ENCODE measurements at places on chromosomes 12 and 14. TPM values are rescaled to one million over a fixed set of nuclear protein-coding genes. Genes with fewer than 3 reads are reported as not detected.
A peak's percentile ranks its signal among the peaks of the same experiment; 100 is the strongest.

GRCh38 chr12:110312581-110313360 lies 31.7 kb downstream of the ATP2A2 start:
- DNase-seq, result no peak

GRCh38 chr12:113241191-113242025 lies 20.1 kb downstream of the TPCN1 start:
- DNase-seq, result peak; percentile 84

- no peak for DNase-seq
Observed at GRCh38 chr12:27555925-27556778, 32.1 kb downstream of the PPFIBP1 start.

SELPLG gene
- 9.8 TPM for polyA plus RNA-seq

CD163L1 gene
- polyA plus RNA-seq, result 0.82 TPM

GRCh38 chr14:101985957-101986356 lies 21.6 kb downstream of the DYNC1H1 start:
- no peak for DNase-seq

DNA sequence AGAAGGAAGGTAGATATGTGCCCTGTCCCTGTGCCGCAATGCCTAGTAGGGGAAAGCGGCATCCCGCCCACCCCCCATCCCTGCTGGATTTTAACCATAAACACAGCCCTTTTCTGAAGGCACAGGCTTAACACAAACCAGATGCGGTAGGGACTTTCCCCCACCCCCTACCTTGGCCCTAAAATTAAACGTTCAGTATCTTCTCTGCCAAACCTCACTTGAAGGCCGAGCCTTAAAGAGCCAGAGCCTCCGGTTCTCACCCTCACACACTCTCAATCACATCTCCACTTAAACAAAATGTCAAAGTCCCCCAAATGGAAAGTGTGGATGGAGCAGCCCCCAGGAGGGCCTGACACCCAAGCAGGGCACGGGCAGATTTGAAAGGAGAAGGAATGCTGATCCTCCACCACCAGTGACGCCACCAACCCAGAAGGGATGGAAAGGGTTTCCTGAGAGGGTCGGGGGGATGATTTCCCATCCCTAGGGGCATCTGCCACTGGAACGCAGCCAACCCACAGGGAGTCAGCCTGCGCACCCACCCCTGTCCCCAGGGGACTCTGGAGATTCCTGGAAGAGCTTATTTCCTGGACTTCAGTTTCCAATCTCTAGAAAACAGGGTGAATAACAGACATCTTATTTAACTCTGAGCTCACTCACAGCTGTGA lies 26.4 kb downstream of the ACTN1 start:
- DNase-seq, result peak; percentile 86

DNA sequence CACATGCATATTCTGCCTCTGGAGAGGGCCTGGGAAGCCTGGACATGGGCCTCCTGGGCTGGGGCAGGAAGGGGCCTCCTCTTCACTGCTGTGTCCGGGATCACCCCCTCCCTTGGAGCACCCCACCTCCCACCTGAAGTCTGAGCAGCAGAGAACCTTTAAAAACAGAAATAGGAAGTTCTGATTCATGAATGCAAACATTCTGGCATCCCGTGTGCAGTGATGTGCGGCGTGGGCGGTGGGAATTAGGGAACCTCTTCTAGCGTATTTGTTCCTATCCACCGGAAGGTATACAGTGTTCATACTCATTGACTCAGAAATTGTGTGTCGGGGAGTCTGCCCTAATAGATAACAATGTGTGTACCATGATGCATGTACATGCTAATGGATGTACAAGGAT lies 46.2 kb downstream of the C14orf132 start:
- DNase-seq, result no peak

- DNase-seq, result peak; percentile 11
Observed at GRCh38 chr12:115570069-115570777, 707.3 kb downstream of the MED13L start.

- DNase-seq, result no peak
Observed at GRCh38 chr14:101318271-101318670, 243.0 kb upstream of the DIO3 start.

DNA sequence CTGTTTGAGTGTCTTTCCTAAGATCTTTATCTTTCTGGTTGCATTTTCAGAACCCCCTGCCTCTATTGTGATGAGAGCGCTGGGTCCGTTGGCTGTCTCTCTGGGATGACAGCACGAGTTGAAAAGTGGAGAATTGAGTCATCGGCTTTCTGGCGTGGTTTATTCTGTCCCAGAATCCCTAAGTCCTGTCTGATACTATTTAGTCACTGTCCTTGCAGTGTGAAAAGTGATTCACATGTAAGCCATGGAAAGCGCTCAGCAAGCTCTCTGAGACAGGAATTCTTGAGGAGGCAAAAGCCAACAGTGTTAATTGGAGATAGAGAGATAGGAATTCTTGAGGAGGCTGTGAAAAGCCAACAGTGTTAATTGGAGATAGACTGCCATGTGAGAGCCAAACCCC lies 121.7 kb downstream of the CHST11 start:
- DNase-seq, result no peak

NUP107 gene
- 46.7 TPM for polyA plus RNA-seq
